Muscle of leg (tissue), 16 donors: ENCODE measurements at places on chromosomes 7 and 10.

DNA sequence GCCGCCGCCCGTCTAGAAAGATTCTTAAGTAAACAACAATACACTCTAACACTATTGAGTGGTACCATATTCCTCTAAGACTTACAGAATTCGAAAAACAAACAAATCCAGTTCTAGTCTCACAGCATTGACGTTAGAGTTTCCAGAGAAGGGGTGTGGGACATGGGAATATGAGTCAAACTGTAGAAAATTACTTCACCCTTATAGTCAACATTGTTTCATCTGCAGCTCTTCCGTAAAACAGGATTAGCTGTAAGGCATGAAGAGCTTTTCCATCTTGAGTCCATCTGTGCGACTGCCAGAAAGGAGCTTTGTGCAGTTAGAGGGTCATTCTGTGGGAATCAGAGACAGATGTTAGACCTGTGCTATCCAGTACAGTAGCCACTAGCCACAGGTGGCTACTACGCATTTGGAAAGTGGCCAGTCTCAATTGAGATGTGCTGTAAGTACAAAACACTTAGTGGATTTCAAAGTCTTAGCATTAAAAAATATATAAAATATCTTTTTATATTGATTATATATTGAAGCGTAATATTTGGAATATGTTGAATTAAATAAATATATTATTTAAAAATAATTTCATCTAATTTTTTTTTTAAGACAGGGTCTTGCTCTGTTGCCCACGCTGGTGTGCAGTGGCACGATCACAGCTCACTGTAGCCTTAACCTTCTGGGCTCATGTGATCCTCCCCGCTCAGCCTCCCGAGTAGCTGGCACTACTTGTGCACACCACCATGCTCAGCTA is 79.8 kb upstream of the MPP7 start:
- peak; percentile 66 for DNase-seq

DNA sequence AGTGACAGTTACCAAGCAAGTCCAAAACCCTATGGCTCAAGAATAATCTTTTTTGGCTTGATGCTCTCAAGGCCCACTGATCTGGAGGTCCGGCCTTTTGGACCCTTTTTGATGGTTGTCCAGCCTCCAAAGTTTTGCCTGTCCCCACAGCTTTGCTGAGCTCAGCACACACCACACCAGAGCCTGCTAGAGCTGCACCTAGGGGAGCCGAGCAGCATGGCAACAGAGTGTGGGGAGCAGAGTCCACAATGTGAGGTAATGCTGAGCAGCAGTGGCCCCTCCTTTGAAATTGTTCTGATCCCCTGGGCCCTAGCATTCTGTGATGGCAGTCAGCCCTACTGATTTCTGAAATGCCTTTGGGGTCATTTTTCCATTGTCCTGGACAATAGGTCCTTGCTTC is 9.3 kb downstream of the GIMAP7 start:
- no peak for DNase-seq

GRCh38 chr10:22986771-22987542 is 59.1 kb downstream of the ARMC3 start:
- peak; percentile 56 for DNase-seq

DNA sequence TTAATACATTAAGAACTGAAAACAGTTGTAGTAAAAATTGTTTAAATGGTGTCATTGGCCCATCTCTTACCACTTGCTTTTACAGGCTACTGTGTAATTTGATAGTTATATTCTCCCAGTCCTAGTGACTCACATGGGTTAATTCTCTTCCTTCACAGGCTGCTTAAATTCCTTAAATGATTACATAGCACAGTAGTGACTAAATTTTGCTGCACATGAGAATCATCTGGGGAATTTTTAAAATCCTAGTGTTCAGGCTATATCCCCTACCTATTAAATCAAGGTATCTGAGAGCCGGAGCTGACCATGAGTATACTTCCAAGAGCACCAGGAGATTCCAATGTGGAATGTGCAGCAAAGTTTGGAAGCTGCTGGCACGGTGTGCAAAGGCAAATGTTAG is 45.3 kb upstream of the ZNF800 start:
- no peak for DNase-seq

DNA sequence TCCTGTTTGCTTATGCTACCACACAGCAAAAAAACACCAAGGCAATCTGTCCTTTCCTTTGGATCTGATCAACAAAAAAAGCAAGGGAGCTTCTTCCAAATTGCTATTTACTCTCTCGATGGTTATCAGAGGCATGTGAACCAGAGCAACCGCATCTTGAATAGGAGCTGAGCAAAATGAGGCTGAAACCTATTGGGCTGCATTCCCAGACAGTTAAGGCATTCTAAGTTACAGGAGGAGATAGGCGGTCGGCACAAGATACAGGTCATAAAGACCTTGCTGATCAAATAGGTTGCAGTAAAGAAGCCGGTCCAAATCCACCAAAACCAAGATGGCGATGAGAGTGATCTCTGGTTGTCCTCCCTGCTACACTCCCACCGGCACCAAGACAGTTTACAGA is 76.8 kb upstream of the FRMD4A start:
- no peak for DNase-seq

DNA sequence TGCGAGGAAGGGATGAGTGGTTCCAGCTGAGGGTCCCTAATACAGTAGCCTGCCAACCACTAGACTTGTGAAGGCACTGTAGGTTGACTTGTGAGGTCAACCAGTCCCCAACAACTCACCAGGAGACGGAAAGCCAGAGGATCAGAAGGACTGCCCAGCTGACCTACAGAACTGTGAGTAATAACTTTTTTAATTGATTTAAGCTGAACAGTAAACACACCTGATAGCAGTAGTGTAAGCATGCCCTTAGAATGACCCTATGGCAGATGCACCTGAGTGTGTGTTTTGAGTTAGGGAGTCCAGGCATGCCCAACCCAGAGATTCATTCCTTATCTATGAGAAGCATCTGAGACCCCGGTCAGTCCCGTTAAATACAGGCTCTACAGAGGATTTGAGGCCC is 14.1 kb downstream of the PRLHR start:
- no peak for DNase-seq

DNA sequence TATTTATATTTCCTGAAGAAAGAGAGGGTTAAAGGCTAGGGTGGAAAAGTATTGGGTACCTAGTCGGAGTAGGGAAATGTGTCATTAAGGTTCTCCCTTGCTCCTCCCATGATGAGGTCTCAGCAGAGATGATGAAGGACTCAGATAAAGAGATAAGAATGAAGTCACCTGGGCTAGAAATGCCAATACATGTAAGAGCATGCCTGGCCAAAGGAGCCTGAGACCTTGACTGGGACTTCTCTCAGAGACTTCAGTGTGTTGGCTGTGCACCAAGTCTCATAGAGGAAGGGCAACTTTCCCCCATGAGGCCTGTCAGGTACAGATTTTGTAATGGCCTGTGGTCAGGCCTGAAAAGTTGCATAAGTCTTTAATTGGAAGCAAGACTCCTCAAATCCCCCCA is 361.0 kb upstream of the CDC14C start:
- DNase-seq: no peak

DNA sequence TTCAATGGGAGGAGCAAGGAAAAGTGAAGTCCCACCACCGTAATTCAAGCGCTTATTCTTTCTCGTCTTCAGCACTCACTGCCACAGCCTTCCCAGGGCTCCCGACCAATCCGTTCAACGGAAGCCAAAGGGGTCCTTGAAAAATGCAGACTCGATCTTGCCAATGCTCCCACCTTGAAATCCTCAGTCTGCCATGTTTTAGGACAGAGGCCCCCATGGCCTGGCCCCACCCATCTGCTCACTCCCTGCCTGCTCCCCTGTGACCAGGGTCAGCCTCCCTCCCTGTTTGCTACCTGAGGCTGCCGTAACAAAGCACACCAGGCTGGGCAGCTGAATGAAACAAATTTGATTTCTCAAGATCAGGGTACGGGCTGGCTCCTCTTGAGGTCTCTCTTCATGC is 3.0 kb upstream of the DNAAF5 start:
- DNase-seq: no peak

- no peak for DNase-seq
Measured at GRCh38 chr7:132397070-132397469, 179.2 kb downstream of the PLXNA4 start.

GRCh38 chr10:113967126-113967525 is 76.5 kb upstream of the ADRB1 start:
- DNase-seq: no peak

GRCh38 chr7:81926-82756 is 110.2 kb upstream of the FAM20C start:
- no peak for DNase-seq

DNA sequence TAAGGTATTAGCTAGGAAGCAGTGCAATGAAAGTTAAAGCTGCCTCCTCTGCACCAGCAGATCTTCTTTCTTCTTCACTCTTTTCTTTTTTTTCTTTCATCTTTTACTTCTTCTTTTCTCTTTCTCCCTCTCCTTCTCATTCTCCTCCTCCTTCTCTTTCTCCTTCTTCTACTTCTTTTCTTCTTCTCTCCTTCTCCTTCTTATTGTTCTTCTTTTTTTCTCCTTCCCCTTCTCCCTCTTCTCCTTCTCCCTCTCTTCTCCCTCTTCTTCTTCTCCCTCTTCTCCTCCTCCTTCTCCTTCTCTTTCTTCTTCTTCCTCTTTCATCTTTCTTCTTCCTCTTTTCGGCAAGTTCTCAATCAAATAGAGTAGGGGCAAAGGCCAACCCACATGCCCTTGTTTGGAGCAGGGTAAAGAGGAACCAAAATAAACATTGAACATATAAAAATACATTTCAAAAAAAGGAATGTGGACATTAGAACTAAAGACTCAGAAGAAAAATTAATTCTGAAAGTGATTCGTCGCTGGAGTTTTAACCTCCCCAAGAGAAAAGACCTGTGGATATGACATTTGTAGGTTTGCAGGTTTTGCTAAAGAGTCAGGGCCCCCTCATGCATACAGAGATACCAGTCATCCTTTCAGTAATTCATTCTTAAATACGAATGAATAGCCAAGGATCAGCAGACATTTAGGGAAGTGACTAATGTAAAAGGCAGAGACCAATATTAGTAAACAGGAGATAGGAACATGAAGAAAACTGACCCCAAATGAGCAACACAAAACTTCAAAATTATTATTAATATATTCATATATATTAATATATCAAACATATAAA is 93.0 kb upstream of the RSU1 start:
- no peak for DNase-seq

GRCh38 chr7:29858191-29858951 is 52.1 kb downstream of the WIPF3 start:
- DNase-seq: peak; percentile 36

DNA sequence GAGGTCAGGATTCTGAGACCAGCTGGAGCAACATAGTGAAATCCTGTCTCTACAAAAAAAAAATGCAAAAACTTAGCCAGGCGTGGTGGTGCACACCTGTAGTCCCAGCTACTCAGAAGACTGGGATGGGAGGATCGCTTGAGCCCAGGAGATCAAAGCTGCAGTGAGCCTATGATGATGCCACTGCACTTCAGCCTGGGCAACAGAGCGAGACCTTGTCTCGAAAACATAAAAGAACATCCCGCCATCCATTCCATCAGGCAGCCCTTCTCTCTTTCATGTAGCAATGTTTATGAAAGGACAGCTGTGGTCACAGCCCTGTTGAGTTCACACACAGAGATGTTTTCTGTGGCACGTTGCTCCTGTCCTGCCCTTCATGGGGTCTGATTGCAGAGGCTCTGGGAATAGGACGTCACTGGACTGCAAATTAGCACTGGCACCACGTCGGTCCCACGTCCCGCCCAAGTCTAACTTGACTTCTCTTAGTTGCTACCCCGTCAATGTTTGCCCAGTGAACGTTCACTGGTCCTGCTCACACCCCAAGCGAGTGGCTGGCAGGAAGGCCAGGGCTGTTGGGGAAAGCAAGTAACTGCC is 64.5 kb upstream of the MYL10 start:
- DNase-seq: no peak
